Fibroblast of pulmonary artery (primary cell): ENCODE measurements at places on chromosomes 6 and 20.

DNA sequence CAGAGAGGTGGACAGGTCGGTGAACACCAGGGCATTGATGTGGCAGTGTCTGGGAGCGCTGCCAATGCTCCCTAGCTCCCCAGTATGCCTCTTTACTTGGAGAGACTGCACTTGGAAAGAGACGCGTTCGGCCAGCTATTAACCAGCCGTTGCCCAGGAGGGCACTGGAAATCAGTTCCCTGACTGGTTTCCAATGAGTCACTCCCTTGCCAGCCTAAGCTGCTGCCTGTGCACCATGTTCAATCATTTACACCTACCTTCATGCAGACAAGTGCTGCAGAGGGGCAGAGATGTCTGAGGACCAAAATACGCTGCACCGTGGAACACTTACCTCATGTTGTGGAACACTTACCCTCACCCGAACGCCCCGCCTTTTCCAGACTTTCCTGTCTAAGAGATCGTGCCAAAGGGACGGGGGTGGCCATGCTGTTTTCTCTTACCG, 151.6 kb downstream of the SOBP start:
- no peak for DNase-seq

GRCh38 chr20:19599200-19599599, 158.9 kb upstream of the RIN2 start:
- DNase-seq, result no peak

DNA sequence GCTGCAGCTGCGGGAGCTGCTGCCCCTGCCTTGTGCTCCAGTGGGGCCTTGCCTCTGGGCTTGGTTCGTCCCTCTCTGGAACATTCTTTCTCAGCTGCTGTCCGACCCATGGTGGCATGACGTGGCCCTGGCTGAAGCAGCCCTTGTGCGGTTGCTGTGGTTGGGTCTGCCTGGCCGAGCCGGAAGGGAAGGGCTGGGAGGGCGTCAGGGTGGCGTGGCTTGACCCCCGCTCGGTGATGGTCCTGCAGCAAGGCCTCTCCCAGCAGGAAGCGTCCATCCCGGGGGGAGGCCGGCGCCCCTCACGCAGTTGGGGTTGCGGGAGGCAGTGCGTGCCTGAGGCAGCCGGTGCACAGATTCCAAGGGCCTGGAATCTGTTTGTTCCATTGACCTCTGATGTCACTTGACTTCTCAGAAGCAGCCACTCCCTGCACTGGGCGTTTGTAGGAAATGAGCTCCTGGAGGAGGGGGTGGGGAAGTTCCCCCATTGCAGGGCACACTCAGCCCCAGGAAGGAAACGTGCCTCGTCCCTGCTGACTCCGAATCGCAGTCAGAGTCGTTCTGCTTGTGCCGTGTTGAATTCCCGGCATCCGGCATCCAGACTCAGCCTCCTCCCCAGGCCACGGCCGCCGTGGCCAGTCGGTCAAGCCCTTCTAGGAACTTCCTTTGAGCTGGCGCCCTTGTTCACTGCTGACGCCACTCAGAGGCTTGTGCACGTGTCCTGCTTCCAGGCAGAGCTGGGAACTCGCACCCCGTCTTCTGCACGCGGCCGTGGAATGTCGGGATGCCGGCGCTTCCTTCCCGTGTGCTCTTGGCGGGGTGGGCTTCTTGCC, 9.7 kb upstream of the TNFRSF6B start:
- DNase-seq, result peak; percentile 90

GRCh38 chr20:7722564-7722963, 217.7 kb downstream of the HAO1 start:
- peak; percentile 92 for DNase-seq
